ENCODE measurements at places on chromosomes 11 and 22.

DNA sequence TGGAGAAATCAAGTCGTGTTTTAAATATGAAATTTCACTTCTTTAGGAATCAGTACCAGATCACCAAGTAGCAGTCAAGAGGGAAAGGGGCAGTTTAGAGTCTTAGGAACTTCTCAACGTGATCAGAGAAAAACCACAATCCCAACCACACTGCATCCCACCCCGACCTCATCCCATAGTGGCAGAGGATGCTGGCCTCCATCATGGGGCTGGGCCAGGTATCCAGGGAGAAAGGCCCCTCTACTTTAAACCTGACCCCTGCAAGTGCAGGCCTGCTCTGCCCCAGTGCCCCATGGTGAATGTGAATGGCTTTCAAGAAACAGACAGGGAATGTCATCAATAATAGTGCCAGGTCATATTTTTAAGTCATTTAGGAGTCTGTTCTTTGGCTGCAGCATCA is 12.1 kb downstream of the CHST1 start:
- no peak for DNase-seq

DNA sequence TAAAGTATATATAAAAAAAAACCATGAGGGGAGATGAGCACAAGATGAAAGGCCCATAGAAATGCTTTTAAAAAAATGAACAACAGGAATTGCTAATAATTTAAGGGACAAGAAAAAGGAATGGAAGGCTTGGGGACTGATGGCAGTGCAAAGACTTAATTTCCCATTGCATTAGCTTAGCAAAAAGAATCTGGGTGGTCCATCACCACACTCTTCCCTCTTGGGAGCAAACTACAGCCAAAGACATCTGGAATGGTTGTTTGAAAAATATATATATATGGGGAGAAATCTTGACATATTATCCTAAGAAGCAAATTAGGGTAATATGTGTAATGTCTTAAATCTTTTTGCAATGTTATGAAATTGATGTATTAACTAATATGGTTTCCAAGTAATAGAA is 727.1 kb downstream of the METTL15 start:
- no peak for DNase-seq

DNA sequence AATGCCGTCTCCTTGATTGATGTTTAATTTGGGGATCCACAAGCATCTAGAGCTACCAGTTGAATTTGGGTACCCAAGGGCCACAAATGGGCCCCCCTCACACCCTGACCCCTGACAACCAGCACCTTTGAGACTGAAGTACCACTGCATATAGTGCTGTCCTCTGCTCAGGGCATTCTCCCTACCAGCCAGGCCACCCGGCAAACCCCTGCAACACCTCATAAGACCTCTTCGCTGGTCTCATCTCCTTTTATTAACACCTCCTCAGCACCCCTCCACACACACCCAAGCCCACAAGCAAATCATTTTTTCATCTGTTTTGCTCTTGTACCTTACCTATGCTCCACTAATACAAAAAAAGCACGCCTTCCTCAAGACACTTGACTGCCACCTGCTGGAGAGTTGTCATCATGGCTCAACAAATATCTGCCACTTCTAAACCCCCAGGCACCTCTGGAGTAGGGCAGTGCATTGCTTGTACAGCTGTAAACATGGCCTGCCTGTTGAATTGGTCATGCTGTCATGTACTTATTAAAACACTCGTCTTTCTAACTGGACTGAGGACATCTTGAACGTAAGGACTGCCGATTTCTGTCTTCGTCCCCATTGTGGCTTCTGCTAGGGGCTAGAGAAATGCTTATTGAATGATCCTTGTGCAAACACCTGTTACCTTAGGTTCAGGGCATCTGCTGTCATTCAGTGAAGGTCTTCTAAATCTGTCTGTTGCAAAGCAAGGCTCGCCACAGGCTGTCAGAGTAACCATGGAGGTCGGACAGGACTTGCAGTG is 66.5 kb downstream of the BMAL1 start:
- DNase-seq, result peak; percentile 47

GRCh38 chr11:13713982-13714381 is 45.5 kb downstream of the FAR1 start:
- no peak for DNase-seq

DNA sequence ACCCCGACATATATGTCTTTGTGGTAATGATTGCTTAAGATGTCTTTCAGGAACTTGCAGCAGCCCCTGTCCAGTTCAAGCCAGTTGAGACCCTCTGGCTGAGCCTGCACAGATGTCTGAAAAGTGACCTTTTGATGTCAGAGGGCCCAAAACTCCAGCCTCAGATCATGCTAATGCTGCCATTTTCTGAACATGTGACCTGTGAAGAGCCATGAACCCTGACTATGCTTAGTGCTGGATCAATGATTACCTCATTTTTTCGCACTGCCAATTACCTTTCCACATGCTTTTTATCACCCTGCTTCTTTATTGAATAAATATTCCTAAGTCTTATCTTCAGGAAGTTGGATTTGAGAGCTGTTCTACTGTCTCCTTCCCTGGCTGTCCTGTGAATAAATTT is 6.9 kb upstream of the CYP2R1 start:
- DNase-seq, result no peak

- DNase-seq, result no peak
Measured at GRCh38 chr11:23729088-23729487, 767.8 kb upstream of the LUZP2 start.

GRCh38 chr11:102139081-102139498 is 28.8 kb downstream of the YAP1 start:
- DNase-seq, result peak; percentile 57

GRCh38 chr11:118058311-118059245 is 18.3 kb upstream of the TMPRSS4 start:
- no peak for DNase-seq

DNA sequence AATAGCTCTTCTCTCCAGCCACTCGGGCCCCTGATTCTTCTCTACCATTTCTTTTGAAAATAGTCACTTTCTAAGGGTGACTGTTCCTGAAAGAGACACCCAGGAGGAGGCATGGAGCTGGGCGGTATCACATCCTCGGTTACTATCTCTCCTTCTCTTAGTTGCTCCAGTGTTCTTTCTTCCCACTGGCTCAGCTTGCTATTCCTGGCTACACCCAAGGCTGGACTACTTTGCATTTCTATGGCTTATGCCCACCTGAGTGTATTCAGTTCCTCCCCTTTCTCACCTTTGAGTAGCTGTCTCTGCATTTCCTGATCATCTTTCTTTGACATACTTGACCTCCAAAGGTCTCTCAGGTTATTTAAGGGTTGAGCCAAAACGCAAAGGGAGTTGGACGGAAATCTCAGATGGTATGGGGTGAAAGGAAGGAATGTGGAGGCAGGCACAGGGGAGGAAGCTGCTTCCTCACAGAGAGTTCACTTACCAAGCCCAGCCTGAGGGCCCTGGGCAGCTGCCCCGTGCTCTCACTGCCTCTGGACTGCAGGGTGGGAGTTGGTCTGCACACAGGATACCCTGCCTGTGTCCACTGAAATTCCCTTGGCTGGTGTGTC is 155.7 kb downstream of the SNX19 start:
- no peak for DNase-seq

DNA sequence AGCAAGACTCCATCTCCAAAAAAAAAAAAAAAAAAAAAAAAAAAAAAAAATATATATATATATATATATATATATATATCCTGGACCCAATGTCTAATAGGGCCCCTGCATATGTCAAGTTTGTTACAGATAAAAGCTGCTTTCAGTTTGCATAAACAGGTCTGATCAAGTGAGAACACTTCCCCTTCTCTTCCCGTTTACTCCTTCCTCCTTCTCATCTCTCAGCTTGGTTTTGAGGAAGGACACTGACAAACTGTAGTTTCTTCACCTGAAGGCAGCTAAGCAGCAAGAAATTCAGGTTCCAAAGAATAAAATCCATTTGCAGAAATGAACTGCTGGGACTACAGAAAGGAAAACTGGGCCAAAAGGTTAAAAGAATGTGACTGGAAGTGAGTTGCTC is 11.7 kb downstream of the THOC5 start:
- DNase-seq, result no peak

DNA sequence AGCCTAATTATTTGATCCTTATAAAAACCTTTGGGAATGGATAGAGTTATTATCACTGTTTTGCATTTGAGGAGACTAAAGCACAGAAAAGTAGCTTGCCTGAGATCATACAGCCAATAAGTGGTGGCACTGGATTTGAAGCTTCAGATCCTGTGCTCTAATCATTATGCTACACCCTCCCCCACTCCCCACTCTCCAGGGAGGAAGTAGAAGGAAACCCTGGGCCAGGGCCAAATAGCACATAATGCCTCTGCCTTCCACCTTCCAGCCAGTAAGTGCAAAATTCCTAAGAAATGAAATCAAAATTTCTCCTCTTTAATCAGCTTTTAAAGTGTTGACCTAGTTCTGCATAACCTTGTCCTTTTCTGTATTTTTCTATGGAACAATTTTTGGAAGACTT is 61.6 kb downstream of the SIK2 start:
- DNase-seq, result no peak

GRCh38 chr11:64753019-64753379 is 6.8 kb downstream of the PYGM start:
- DNase-seq, result no peak

GRCh38 chr11:128448200-128448886 is 139.0 kb downstream of the ETS1 start:
- DNase-seq, result no peak

GRCh38 chr11:12111549-12112520 is 1.4 kb downstream of the MICAL2 start:
- no peak for DNase-seq

DNA sequence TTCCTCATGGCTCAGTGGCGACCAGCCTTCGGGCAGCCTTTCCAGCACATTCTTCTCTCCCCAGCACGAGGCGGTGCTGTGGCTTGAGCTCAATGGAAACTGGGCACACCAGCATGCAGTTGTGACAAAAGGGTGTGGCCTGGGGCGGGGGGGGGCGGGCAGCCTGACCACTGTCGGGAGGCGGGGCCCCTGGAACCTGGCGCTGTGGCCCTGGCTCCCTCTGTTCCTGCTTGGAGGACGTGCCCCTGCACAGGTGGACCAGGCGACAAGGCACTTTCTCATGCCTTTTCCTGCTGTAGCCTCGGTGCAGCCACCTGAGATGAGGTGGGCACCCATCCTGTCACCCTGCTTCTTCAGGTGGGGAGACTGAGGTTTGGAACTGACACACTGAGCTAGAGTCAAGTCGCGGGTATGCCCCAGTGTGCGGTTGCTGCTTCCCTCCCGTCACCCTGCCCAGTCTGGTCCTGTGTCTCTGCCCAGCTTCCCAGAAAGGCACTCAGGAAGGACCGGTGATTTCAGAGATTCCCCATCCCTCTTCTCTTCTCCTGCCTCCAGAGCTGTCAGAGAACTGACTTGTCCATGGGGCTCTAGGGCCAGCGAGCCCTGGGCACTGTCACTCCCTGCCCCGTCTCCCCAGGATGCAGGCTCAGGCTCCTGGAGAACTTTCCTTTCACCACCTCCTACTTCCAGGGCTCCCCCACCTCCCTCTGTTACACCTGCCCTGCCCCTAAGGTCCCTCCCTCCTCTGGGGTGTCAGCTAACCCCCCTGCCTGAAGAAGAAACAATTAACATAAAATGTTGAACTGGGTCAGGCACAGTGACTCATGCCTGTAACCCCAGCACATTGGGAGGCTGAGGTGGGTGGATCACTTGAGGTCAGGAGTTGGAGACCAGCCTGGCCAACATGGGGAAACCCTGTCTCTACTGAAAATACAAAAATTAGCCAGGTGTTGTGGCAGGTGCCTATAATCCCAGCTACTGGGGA is 9.9 kb downstream of the B3GAT1 start:
- DNase-seq, result no peak

- no peak for DNase-seq
Measured at GRCh38 chr22:42300259-42301076, 30.0 kb upstream of the TCF20 start.

GRCh38 chr11:75337195-75337654 is 14.2 kb downstream of the ARRB1 start:
- DNase-seq, result no peak

- peak; percentile 97 for DNase-seq
Measured at GRCh38 chr11:85718991-85719807, 33.2 kb upstream of the CCDC89 start.

- DNase-seq, result no peak
Measured at GRCh38 chr22:39012533-39013511, 1.2 kb upstream of the APOBEC3C start.

GRCh38 chr11:130721023-130721681 is 195.1 kb downstream of the SNX19 start:
- DNase-seq, result no peak

- DNase-seq, result no peak
Measured at GRCh38 chr22:49393526-49393925, 434.1 kb downstream of the BRD1 start.

DNA sequence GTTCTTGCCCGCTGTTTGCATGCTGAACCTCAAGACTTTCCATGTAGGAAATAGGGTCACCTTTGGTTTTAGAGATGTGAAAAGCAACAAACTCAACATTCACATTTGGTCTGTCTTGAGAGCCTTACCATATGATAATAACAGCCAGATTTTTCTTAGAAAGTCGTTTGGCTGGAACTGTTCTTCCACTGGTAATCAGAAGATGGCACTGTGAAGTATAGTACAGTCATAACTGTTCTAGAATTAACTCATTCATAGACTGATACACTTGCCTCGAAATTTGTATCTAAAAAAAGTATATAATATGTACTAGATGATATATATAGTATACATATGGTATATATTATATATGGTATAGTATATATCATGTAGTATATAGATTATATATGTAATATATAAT is 12.3 kb downstream of the LUZP2 start:
- no peak for DNase-seq

GRCh38 chr11:69694781-69695180 is 9.0 kb downstream of the FGF19 start:
- DNase-seq, result no peak

GRCh38 chr11:73468590-73469161 is 92.5 kb downstream of the RELT start:
- DNase-seq, result no peak

DNA sequence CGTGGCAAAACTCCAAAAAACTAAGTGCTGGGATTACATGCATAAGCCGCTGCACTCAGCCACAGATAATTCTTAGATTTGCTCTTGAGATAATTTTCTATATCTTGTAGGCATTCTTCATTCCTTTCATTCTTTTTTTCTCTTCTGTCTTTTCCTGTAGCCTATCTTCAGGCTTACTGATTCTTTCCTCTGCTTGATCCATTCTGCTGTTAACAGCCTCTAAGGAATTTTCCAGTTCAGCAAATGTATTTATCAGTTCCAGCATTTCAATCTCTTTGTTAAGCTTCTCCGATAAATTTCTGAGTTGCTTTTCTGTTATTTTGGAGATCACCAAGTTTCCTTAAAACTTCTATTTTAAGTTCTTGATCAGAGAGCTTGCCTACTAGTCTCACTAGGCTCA is 46.7 kb downstream of the SMC1B start:
- no peak for DNase-seq

DNA sequence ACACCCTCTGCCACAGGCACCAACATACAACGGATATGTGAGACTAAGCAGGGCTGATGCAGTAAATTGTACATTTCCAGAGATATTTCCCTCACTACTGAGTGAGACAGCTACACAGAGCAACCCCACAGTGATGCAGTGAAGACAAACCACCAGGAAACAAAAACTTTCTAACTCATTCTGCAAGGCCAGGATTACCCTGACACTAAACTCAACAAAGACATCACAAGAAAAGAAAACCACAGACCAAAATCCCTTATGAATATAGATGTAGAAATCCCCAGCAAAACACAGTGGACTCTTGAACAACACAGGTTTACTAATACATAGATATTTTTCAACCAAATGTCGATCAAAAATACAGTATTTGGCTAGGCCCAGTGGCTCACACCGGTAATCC is 1.5 kb upstream of the SLC7A4 start:
- no peak for DNase-seq

- no peak for DNase-seq
Measured at GRCh38 chr11:128156486-128156885, 430.9 kb downstream of the ETS1 start.
